T1000 (cell line): ENCODE measurements at places on chromosomes 6 and 20.

GRCh38 chr6:96899019-96899418 is 1.3 kb upstream of the NDUFAF4 start:
- DNase-seq: no peak

DNA sequence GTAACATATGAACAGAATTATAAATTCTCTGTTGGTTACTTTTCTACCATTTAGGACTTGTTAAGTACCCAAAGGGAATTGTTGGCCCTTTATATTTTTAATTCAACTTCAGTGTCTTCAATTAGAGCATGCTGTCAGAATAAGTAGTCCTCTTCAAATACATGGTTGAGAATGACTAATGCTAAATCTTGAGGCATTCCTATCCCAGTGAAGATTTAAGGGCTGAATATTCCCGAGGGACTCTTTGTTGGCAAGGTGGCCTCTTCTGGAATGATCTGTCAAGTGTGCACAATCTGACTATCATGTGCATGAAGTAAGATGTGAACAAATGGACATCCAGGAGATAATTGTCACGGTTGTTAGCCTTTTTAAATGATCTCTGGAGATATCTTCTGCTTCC is 421.7 kb downstream of the BMP2 start:
- no peak for DNase-seq

GRCh38 chr20:23050076-23050838 is 785 bp upstream of the THBD start:
- no peak for DNase-seq

DNA sequence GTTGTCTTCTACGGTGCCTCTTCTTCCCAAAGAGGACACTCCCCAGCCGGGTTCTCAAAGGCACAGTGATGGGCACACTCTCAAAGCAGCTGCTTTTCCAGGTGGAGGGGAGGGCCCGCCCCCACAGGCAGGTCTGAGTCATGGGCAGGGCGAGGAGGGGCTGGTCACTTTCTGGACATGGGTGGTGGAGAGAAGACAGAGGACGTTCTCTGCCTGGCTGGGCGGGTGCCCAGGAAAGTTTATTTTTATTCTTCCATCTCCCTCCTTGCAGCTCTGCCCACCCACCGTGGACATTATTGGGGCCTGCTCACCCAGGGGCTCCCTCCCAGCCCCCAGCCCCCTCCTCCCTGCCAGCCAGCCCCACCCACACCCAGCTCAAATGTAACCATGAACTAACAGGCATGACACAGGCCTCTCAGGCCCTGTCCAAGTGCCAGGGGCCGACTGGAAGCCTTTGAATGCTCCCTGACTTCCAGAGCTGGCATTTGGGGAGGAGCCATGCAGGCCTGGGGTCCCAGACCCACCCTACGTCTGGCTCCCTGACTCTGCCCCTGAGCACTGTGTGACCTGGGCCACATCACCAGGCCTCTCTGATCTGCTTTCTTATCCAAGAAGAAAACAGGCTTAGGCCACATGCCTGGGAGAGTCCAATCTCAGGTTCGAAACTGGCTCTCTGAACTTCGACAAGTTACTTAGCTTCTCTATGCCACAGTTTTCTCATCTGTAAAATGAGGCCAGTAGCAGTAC is 8.0 kb downstream of the TGM2 start:
- no peak for DNase-seq
